A549 (cell line): ENCODE measurements at places on chromosomes 2 and 18. TPM values are rescaled to one million over a fixed set of nuclear protein-coding genes. Genes with fewer than 3 reads are reported as not detected.

The ROCK1 gene
- polyA plus RNA-seq, result 19.4 to 20.5 TPM (median 19.6 TPM) in 3 replicates

- DNase-seq, result no peak
Observed at GRCh38 chr2:164868563-164869419, 27.2 kb upstream of the COBLL1 start.

DNA sequence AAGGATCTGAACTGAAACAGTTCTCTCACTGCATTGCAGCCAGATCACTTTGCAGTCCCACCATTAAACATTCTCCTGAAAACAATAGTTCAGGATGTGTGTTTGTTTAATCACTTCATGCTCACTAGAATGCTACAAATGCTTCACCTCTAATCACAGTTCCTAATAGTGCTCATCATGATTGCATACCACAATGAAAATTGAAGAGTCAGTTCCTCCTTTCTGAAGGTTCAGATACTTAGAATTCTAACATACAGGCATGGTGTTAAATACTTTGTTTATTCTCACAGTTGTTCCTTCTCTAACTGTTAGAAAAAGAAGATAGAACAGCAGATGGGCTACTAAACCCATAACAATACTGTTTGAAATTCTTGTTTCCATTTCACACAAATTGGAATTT, 622.3 kb upstream of the ACVR2A start:
- DNase-seq, result no peak

The ABCG8 gene
- not detected in 3 replicates for polyA plus RNA-seq

- DNase-seq, result no peak
Observed at GRCh38 chr2:101993772-101994171, 2.0 kb downstream of the IL1R2 start.

The MOGAT1 gene
- polyA plus RNA-seq, result not detected in 3 replicates

GRCh38 chr18:66159451-66159850, 408.6 kb downstream of the CDH7 start:
- no peak for DNase-seq

DNA sequence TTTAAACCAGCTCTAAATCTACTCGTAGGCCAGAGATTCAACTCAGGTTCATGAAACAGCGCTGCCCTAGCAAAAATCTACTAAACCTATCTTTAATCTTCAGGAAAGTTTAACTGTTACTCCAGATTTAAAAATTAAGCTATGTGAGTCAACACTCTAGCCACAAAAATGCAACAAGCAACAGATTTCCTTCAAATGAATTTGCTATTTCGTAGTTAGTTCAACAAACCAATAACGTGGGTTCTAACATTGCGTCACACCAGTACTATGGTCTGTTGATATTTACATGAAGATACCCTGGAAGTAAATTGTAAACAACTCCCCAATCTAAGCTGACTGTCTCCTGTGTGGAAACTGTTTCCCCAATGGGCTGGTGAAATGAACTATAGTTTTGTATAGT, 71.2 kb downstream of the FIGN start:
- DNase-seq, result peak; percentile 58

The COL4A4 gene
- 1.4 to 2.2 TPM (median 1.7 TPM) in 3 replicates for polyA plus RNA-seq

DNA sequence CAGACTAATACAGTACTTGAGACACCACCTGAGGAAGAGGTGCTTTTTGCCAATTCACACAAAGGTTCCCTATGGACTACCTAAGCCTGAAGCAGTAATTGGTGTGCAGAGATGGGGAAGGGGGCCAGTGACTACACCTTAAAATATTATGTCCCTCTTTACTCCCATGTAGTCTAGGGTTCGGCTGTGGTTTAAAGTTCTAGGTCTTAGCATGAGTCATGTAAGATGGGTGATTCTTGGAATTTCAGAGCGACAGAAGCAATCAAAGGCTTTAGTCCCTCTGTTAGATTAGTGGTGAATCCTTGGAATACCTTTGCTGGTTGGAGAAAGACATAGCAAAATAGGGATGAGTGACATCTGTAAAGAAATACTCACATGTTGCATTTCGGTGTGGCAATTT, 14.3 kb upstream of the CCDC85A start:
- DNase-seq, result no peak

DNA sequence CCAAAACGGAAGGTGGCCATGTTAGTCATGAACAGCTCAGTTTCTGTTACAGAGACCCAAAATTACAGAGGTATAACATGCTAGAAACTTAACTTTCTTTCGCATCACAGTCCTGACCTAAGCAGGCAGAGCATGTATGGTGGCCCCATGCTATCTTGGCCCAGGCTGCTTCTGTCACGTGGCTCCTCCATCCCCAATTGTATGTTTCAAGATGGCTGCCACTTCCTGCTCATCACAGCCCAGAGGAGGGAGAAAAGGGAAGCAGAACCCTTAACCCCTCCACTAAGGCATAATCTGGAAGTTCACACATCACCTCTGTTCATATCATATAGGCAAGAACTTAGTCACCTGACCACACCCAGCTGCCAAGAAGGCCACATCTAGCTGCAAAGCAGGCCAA, 28.7 kb downstream of the CDK15 start:
- no peak for DNase-seq

GRCh38 chr2:33810046-33810835, 211.1 kb upstream of the FAM98A start:
- DNase-seq, result no peak

GRCh38 chr2:143841935-143842334, 678.0 kb downstream of the ZEB2 start:
- no peak for DNase-seq

DNA sequence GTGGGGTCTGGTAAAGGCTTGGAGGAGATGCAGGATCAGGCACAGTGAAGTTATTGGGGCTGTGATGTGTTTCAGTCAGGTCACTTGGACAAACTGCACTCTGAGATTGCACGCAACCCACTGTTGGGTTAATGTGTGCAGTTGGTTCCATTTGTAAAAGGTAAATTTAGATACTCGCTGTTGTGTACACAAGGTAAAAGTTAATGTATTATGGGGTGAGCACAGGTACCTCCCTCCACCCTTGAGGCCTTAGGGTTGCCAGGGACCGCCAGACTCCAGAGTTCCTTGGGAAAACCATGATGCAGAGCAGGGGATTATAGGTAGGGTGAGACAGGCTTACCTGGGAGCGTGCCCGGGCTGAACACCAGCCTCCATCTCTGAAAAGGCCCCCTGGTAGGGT, 20.1 kb downstream of the IMPA2 start:
- no peak for DNase-seq

DNA sequence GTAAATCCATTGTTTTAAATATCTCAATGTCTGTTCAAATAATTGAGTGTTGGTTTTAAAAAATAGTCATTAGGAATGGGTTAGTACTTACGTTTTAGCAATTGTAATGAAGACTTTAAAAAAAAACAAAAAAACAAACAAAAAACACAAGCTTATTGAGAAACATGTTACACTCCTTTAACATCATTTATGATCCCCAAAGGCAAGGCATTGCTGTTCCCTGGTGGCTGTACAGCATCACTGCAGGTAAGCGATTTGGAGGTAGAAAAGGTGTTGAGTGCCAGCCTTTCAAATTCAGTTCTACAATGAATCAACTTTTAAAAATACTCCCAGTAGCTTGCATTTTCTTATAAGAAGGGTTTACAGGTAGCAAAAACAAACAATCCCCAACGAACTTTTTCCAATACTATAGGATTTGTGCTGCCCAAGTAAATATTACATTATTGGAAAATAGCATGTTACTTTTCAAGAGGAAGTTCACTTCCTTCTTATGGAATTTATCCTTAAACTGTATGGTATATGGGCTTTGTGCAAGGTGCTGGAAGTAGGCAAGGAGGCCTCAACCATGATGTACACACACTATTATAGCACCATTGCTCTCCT, 27.5 kb downstream of the CNRIP1 start:
- DNase-seq, result peak; percentile 63

DNA sequence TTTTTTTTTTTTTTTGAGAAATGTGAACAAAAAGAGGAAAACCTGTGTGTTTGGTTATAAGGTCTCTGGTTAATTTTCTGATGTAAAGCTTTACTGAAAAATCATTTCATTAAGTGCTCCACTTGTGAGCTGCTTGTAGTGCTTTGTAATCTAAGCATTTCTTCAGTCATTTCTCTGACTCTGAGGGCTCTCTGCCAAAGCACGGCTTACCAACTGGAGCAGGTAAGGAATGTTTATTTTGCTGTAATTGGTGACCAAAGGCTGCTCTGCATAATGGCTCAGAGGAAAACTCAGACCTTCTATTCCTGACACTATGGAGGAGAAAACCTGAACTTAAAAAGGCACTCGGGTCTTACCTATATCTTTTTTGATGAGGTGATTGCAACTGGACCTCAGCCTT, 848.8 kb downstream of the MBD2 start:
- no peak for DNase-seq

The MYO5B gene
- 6.4 to 9.4 TPM (median 6.9 TPM) in 3 replicates for polyA plus RNA-seq

DNA sequence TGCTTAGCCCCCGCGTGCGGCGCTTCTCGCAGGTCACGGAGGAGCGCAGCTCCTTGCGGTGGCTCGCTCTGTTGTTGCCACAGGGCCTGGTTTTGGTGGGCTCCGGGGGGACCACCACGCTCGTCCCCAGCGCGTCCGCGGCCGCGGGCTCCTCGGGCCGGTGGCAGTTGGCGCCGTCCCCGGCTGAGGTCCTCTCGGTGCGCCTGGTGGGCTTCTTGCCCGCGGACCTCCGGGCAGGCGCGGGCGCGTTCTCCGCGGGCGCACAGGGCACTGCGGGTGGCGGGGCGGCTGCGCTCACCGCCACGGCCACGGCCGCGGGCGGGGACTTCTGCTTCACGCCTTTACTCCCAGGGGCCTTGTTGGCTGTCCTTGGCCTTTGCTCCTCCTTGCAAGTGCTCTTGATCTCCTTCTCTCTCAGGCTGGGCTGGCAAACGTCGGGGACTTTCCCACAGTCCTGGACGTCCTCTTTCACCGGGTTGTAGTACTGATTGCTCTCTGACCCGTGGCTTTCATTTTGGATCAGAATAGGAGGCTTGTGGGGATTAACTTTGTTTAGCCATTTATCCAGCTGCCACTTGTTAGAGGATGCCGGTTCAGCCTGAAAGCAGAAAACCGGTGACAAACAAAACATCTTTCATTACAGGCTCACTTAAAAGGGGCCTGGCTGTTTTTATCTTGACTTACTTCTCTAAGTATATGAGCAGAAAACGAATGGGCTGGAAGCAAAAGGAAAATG, 104.0 kb upstream of the REV1 start:
- DNase-seq, result no peak

The NT5DC4 gene
- polyA plus RNA-seq, result not detected in 3 replicates

The SCYGR4 gene
- not detected in 3 replicates for polyA plus RNA-seq

GRCh38 chr2:151523850-151524249, 114.1 kb downstream of the RIF1 start:
- DNase-seq, result peak; percentile 2

The ALK gene
- not detected in 3 replicates for polyA plus RNA-seq
